DND-41 (cell line): ENCODE measurements at places on chromosomes 3 and 15.

DNA sequence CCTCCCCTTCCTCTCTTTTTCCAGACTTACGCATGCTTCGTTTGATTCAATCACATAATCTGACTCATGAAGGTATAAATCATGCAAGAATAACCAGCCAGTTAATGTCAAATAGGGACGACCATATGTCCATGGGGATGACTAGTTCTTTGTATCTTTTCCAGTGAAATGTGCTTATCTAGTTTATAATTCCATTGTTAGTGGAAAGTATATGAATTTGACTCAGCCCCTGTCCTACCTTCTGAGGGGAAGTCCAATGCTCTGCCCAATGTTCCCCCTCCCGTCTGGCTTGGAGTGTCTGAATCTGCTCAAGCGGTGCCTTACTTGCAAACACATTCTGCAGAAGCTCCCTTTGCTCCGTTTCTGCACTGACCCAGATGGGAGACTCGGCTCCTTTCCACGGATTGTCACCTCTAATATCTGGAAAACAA is 55.0 kb upstream of the EPHB3 start:
- DNase-seq, result no peak

DNA sequence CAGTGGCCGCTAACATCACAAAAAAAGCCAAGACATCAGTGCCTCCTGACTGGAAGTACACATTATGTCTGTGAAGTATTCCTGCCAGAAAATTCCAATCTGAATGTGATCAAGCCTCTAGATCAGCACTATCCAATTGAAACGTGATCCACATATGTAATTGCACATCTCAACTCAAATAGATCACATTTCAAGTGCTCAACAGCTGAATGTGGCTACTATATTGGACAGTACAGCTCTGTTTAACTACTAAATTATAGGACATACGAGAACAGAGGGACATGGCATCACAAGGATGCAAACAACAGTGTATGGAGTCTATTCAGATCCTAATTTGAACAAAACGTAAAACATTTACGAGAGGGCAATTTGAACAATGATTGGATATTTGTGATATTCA is 542 bp upstream of the UBAP1L start:
- no peak for DNase-seq

DNA sequence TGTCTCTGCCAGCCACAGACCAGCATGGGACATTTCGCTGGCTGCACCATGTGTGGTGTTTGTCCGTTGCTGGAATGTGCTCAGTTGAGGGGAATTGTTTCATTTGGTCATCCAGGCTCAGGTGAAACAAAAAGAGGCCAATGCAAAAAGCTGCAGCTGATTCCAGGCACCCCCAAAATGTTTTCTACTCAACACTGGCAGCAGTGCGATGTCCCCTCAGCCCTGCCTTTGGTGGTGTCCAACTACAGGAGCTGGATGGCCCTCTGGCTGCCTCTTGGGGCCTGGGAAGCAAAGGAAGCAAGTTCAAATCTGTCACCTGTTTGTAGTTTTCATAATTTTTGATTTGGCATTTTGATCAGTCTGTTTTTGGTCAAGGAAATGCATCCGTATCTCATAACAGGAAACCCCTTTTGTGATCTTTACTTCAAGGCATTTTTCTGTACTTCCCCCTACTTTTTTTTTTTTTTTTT is 141.8 kb downstream of the EEFSEC start:
- no peak for DNase-seq

DNA sequence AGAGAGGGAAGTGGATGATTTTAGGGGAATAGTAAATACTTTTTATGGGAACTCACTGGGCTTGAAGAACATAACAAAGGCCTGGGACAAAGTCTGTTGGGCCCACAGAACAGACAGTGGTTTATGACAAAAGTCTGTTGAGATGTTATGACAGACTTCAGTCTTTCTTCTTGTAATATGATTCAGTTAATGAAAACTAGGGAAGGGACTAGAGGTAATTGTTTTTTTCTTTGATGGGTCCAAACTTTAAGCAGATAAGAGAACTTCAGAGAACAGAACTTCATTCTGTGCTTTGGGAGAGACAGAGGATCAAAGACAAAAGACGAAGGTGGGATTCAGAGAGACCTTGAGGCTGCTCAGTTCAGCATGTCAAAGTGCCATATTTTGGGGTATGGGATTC is 9.3 kb downstream of the CRYBG3 start:
- DNase-seq, result no peak

DNA sequence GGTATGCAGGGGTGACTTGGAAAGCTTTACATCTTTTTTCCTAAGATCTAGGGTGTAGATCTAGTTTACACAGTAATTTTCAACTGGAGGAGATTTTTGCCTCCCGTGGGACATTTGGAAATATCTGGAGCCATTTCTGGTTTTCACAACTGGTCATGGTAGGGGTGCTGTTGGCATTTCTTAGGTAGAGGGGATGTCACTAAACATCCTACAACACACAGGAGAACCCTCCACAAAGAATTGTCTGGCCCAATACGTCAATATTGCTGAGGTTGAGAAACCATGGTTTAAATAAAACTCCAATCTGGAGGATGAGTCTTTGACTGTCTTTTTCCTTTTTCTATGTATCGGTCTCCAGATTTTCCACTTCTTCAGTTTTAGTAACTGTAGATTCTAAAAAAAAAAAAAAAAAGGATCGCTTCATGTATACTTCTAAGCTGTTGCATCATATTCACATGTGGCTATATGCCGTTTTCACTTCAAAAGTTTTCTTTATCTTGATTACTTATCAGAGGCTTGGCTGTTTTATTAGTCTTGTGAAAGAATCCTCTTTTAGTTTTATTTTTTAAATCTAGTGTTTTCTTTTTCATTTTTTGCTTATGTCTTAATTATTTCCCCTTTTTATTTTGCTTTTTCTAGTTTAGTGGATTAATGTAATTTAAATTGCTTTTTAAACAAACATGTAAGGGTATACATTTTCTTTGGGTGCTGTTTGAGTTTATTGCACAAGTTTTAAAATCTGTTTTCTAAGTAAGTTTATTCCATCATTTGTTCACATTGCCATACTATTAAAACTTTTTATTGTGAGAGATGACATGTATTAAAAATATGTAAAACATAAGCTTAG is 21.2 kb downstream of the UBE2Q2 start:
- no peak for DNase-seq

DNA sequence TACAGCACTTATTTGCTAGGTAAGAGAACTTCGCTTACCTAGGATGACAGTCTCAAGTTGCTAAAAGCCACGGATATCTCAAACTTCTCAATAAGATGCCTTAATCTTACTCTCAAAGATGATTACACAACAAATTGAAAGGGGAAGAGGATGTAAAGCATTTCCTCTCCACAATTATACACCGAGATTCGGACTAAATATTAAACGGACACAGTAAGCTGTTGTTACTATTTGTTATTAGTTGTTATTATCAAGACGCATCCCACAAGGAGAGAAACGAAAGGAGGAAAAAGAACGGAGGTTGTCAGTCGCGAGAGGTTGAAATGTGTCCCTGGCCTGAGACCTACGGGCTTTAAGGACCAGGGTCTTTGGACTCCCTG is 660 bp downstream of the ZNF106 start:
- DNase-seq, result no peak

GRCh38 chr15:40927873-40928806 is 1.0 kb upstream of the DLL4 start:
- peak; percentile 82 for DNase-seq

DNA sequence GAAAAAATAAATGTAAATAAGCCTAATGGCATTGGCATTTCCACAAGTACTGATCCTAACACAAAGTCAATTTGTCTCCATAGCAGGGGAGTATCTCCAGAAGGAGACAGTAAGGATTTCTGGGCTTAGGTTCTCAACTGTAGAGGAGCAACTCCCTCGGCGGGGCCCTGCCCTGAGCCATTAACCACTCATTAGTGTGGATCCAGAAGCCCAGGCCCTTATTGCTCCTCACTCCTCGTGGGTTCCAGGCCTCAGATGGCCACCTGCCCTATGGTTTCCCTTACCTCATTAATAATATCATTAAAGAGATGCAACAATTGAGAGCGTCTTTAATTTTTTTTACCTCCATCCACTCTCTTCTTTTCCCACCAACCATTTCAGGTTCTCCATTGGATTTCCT is 85.3 kb upstream of the CLDN18 start:
- no peak for DNase-seq

DNA sequence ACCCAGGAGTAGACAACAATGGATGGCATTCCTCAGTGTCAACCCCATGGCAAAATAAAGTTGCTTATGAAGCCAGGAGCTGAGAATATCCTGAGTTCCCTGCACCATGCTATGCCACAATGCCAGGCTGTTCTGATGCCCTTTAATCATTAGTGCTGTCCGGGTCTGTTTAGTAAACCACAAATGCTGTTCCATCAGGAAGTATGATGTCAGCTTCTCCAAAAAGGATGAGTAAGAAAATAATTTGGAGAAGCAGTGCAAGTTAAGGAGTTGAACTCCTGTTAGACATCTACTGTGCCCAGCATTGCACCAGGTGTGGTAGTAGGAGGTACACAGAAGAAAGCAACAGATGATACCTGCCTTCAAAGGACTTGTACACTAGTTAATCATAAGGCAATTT is 67.9 kb upstream of the GUCA1C start:
- no peak for DNase-seq

DNA sequence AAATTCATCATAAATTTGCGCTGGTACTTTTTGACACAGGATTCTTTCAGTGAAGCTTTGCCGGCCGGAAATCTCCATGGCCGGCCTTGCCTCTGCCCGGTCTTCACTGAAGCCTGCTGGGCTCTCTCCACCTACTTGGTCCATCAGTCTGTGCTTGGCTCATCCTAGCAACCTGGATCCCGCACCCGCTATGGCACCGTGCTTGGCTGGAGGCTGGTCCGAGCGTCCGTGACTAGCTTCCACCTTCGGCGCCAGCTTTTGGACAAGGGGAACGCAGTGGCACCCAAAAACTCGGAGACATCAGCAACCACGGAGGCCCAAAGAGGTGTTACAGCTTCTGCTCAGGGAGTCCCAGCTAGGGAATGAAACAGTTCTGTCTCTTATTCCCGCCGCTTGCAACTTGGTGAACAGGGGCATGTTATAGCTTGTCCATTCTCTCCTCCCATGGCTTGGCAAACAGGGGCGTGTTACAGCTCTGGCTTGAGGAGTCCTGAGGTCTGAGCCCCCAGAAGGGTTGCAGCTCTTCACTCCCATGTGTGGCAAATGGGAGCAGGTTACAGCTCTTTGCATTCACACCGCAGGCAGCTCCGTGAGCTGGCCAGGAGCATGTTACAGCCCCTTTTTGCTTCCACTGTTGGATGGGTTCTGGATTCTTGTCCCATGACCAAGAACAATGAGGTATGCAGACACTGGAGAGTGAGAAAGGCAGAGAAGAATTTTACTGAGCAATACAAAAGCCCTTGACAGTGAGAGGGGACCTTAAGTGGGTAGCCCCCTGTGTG is 204.2 kb downstream of the DIPK2A start:
- no peak for DNase-seq

- DNase-seq, result no peak
These were observed 203.6 kb downstream of the ROBO1 start for GRCh38 chr3:79564192-79564591.

- DNase-seq, result no peak
These were observed 18.0 kb downstream of the UBE2E2 start for GRCh38 chr3:23221136-23221535.

- no peak for DNase-seq
These were observed 53.4 kb downstream of the SMAD3 start for GRCh38 chr15:67118808-67119207.

- DNase-seq, result no peak
These were observed 9.1 kb upstream of the GNAI2 start for GRCh38 chr3:50226888-50227389.

DNA sequence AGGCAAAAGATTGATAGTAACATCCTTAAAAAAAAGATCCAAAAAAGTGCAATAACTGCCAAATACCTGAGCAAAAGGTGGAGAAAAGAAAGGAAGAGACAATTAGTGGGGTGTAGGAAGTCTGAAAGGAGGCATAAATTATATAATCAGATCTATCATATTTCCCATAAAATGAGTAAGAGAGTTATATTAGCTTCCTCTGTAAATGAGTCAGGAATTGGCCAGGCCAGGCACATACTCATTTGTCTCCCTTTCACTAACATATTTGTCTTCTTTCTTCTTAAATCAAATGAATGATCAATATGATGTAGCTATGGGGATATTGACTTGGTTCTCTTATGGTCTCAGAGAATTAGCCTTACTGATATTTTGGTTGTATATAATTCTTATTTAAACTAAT is 292.3 kb upstream of the CADM2 start:
- DNase-seq, result no peak

DNA sequence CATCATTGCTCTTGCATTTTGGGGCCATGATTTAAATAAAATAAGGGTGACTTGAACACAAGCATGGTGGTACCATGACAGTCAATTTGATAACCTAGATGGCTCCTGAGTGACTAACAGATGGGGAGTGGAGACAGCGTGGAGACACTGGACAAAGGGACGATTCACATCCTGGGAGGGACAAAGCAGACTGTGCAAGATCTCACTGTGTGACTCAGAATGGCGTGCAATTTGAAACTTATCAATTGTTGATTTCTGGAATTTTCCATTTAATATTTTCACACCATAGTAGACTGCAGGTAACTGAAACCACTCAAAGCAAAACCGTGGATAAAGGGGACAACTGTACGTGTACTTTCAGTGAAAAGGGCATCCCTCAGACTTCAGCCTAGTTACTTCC is 25.5 kb downstream of the MCCC1 start:
- DNase-seq, result no peak
